SIG-M5 (cell line): ENCODE measurements at places on chromosomes 3 and 15.

- DNase-seq, result no peak
These were observed 911 bp downstream of the APBA2 start for GRCh38 chr15:28886431-28887338.

DNA sequence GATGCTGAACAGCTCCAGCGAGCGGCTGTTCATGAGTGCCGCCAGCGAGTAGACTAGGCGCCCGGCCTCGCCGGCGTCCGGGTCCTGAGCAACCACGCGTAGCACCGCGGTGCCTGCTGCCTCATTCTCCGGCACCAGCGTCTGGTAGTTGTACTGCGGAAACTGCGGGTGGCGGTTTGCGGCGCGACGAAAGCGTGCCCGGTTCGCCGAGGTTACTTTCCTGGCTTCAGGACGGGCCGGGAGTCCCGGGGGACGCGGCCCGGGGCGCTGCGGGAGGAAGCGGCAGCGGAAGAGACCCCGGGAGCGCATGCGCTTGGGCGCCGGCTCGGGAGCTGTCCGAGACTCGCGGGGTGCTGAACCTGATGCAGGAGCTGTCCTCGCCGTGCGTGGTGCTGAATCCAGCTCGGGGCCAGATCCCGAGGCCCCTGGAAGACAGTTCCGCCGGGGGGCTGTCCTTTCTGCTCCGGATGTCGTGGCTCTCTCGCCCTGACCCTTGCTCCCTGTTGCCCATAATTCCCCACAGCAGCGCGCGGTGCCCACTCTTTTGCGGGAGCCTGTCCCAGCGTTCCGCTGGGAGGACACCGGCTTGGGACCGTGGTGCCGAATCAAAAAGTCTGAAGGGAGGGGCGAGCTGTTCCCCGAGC is 1.1 kb downstream of the CELSR3 start:
- DNase-seq, result no peak

GRCh38 chr3:161081633-161082032 is 23.5 kb downstream of the B3GALNT1 start:
- DNase-seq, result no peak

- DNase-seq, result no peak
These were observed 144.3 kb upstream of the PFN2 start for GRCh38 chr3:150114873-150115540.

DNA sequence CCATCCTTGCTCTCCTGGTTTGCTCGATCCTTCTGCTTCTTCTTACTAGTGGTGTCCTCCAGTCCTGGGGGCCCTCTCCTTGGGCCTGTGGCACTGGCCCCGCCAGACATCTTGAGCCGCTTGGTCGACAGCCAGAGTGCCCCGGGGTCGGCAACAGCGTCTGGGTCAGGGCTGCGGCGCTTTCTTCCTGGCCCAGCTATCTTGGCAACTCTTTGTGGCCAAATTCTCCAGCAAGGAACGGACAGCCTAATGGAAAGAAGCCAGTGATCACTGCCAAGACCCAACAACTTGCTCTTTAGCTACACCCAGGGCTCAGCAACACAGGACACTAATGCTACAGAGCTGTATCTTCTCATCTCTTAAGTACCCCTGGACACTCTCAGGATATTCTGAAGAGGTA is 1.6 kb downstream of the USP19 start:
- DNase-seq, result no peak

DNA sequence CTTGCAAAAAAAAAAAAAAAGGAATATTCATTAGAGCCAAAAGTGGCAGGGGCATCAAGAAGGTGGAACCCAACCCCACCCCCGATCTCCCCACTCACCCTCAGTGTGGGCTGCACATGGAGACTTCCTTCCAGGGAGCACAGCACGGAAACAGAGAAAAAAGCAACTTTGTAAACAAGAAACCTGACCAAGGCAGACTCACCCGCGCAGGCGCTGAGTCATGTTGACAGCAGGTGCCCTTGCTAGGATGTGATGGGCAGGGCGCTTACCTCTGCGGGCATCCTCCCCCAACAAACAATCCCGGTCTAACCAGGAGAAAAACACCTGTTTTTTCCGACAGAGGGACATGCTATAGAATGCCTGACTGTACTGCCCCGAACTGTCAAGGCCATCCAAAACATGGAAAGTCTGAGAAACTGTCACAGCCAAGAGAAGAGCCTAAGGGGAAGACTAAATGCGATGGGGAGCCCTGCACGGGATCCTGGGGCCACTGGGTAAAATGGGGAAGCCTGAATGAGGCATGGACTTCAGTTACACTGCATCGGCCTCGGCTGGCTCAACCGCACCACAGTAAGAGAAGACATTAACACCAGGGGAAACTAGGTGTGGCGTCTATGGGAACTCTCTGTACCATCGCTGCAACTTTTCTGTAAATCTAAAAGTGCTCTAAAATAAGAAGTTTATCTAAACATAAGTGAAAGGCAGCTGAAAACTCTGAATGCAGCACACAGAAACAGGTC is 66.7 kb upstream of the GATA2 start:
- no peak for DNase-seq

DNA sequence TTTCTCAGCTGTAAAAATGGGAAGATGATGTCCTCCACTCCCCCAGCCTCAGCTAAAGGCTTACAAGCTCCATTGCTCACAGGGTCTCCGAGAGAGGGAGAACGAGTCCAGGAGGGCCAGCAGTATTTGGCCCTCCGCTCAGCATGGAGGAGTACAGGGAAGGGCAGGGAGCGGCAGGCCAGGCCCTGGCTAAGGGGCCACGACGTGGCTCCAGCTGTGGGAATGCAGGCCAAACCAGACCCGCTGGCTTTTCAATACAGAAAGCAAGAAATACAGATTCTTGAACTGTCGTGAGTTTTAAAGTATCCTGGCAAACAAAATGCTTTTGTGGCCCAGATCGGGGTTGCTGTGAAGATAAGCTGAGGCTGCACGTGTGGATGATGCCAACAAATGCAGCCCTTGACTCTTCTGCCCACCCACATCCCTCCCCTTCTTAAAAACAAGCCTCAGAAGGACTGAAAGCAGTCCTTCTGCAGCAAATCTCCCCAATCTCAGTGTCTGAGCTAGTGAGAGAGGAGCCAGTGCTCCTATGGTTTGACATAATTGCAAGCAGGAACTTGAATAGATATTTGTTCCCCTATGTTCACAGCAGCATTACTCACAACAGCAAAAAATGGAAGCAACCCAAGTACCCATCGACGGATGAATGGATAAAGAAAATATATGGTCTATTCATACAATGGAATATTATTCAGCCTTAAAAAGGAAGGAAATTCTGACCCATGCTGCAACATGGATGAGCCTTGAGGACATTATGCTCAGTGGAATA is 18.5 kb upstream of the FBLN2 start:
- no peak for DNase-seq

DNA sequence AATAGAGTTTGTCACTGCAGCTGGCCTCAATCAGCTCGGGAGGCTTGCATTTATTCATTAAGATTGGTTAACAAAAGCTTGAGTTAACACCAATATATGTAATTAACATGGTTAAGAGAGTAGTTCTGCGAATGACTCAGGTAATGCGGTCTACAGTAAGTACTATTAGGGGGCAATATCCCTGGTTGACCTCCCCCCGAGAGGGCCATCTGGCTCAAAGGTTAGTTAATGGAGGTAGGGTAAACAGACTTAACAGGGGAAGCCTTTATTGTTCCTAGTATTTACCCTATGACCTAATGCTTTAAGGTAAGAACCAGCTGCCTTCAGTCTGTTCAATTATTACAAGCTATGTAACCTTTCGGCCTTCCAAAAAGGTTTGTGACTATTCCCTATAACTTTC is 403.3 kb upstream of the SGO1 start:
- DNase-seq, result no peak

- DNase-seq, result no peak
These were observed 319.8 kb downstream of the IL5RA start for GRCh38 chr3:2790266-2790815.

- no peak for DNase-seq
These were observed 80.7 kb upstream of the SLC25A26 start for GRCh38 chr3:66140106-66140505.

- DNase-seq, result no peak
These were observed 247.4 kb downstream of the MCTP2 start for GRCh38 chr15:94478763-94479162.

GRCh38 chr15:72285927-72286516 is 13.7 kb upstream of the PARP6 start:
- DNase-seq, result no peak

GRCh38 chr3:69439643-69440270 is 53.9 kb upstream of the FRMD4B start:
- no peak for DNase-seq

DNA sequence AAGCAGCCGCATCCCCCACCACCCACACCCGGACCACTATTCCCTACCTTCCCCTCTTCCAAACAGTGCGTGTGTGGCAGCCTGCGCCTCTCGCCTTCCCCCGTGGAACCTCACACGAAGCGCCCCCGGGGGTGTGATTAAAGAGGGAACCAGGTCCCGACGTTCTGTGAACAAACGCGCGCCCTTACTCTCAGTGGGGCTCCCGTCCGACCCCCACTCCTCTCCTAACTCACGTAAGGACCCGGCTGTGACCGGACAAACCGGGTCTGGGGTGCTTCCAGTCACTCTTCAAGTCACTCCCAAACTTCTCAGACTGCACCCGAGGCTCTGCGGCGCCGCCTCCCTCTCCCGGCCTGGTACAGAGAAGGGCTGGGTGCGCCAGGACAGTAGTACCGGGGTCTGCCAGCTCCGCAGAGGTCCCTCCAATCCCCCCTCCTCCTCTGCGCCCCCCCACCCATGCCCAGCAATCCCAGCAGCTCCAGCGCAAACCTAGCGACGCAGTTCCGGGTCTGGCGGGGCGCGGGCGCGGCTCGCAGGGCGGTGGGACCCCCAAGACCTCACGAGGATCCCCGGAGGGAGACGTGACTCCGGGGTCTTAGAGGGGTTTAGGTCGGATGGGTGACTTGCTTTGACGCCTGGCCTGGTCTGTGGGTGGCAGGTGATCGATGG is 574 bp downstream of the DUOXA1 start:
- no peak for DNase-seq

DNA sequence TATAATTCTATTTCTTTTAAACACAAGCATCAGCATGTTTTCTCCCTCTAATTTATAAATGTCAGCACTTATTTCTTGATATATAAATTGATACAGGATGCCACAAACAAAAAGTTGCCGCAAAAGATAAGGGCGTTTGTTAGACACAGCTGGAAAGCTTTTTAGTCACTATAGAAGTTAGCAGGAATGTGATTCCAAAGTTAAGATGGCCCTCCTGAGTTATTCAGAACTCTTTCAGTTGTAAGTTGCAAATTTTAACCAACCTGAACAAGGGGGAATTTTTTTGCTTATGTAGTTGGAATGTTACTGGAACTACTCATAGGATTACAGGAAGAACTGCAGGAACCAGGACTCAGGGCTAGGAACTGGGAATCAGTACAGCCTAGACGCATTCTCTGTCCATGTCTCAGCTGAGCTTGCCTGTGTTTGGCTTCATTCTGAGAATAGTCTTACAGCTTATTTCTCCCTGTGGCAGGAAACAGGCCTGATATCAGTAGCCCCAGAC is 166.3 kb downstream of the VGLL4 start:
- DNase-seq, result no peak
